ENCODE measurements at places on chromosomes 16 and 17.

- DNase-seq = no peak
Observed at GRCh38 chr17:57638284-57638683, 106.8 kb downstream of the CCDC182 start.

GRCh38 chr17:16506188-16506587, 14.2 kb upstream of the LRRC75A start:
- no peak for DNase-seq

- DNase-seq = no peak
Observed at GRCh38 chr16:89602273-89602951, 11.0 kb upstream of the DPEP1 start.

DNA sequence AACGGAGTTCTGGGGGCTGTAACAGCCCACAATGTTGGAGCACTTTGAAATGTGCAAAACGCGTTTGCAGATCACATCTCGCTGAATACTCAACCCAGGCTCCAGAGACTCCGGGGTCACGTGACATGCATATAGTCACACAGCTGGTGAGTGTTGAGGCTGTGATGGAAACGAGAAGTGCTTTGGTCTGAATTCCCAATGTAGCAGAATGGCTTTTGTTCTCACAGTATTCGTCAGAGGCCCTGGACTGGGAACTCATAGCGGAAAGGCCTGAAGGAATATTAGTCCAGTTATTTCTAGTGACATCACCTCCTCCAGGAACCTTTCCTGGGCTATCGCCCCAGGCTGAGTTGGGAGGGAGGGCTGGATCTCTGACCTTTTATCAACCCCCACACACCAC, 95.8 kb upstream of the CRHR1 start:
- DNase-seq = no peak

DNA sequence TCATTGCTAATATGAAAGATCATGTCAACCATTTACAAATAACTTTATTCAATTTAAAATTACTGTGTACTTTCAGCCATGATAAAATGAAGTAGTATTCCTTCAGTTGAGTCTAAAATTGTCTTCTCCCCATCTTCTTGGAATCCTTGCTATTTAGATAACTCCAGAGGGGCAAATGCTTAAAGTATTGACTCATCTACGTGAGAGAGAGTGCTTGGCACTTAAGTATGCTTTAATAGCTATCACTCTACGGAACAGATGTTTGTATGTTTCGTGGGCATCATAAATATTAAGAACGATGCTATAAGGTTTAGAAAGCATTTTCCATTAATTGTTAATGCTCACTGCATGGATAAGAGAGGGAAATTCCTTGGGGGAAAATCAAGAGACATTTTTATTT, 69.3 kb upstream of the MED13 start:
- no peak for DNase-seq

DNA sequence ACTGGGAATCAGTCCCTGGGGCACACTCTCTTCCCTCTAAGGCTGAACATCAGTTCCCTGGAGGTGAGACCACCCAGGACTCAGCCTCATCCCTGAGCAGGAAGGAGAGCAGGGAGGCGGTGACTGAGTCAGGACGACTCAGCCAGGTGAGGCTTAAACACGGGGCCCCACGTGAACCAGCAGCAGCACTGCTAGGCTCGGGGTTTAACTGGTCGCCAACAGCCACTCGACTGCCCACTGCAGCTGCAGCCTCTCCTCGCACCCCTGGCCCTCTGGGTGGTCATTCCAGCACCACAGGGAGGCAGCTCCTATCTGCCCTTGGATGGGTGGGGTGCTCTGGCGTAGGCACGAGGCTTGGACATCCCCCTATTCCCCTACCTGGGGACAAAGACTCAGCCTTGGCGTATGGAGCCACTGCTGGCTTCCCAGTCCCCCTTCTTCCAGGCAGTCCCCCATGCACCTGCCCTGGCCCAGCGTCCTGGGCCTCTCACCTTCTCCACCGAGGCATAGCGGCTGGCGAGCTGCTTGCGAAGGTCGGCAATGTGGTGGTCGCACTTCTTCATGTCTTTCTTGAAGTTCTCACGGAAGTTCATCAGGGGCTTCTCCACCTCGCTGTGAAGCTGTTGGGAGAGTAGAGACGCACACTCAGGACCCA, 21.2 kb upstream of the RCVRN start:
- DNase-seq = no peak

GRCh38 chr16:68358951-68359350, 48.1 kb downstream of the PRMT7 start:
- DNase-seq = no peak

DNA sequence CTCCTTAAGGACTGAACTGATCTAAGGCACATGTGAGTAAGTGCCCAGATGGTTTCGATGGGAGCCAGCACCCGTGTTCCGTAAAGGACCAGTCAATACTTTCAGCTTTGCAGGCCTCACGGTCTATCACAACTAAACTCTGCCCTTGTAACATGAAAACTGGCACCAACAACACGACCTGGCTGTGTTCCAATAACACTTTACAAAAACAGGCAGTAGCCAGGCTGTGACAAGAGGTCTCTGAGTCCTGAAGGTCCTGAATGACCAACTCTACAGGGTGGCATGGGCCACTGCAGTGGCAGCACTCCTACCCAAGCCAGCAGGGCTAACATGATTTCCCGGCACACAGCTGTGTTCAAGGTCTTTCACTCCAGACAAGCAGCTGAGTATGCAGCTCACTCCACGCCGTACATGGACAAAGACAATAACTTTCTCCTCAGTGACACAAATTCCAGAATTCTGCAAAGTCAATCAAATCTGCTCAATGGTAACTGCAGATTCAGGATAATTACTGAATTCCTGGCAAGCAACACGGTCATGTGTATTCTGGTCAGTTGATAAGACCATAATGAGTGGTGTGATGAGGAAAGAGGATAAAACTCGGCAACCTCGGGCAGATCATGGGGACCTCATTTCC, 15.3 kb downstream of the NPLOC4 start:
- no peak for DNase-seq

- DNase-seq = no peak
Observed at GRCh38 chr17:27442702-27443101, 13.5 kb upstream of the KSR1 start.

DNA sequence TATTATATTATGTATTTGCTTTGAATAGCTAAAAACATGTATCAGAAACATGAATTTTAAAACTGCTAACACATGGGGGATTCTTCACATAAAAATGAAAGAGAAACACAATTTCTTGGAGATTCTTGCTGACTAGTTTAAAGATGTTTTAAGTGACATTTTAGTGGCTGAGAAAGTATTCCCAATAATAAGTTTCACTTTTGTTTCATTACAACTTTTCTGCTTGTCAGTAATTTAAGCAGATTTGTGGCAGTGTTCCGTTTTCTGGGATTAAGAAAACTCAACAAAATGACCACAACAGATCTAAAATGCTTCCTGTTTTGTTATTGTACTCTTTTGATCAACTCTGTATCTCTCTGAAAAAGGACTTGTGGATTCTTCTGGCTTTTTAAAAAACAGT, 75.9 kb downstream of the NLK start:
- DNase-seq = no peak

DNA sequence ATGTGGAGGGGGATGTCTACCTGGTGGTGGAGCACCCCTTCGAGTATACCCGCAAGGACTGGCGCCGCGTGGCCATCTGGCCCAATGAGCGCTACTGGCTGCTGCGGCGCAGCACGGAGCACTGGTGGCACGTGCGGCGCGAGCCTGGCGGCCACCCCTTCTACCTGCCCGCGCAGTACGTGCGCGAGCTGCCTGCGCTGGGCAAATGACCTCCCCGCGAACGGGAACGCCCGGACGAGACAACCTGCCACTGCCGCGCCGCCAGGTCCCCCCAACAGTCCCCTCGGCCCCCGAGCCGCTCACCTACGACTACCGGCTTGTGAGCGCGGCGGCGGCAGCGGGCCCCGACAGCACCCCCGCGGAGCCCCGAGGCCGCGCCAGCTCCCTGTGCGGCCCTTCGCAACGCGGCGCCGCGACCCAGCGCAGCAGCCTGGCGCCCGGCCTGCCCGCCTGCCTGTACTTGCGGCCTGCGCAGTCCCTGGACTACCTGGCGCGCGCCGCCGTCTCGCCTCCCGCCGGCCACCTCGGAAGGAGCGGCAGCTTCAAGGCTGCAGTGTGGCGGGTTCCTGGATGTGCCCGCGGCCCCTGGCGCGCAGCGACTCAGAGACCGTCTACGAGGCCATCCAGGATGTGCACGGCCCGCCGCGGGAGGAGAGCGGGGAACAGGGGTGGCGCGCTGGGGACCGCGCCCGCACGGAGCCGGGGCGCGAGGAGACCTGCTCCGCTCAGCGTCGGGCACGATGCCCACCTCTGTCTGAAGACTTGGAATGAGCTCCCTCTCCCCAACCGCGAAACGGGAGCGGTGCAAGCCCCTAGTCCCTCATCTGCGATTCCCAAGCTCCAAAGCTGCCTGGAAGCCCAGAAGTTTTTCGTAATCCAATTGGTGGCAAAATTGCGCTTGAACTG, 48.7 kb upstream of the AMZ2 start:
- no peak for DNase-seq

- DNase-seq = no peak
Observed at GRCh38 chr16:74950511-74950910, 34.4 kb downstream of the WDR59 start.

DNA sequence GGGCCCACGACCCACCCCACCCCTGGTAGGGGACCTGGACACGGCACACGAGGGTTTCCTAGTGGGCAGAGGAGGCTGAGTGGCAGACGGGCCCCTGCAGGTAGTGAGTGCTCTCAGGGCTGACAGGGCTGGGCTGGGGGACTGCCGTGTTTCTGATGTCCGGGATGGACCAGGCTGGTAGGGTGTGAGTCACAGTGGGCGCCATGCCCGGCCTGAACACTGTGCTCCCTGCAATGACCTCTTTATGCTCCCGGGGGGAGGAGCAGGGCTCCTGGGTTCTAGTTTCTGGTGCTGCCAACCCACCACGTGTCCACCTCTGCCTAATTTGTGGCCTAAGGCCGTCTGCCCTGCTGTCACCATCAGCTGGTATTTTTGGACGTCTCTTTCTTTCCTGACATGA, 26.3 kb downstream of the ARHGAP23 start:
- DNase-seq = peak; percentile 82

GRCh38 chr17:73750975-73751374, 106.7 kb upstream of the SDK2 start:
- no peak for DNase-seq

- DNase-seq = peak; percentile 87
Observed at GRCh38 chr16:66502020-66502913, 47.7 kb downstream of the TK2 start.

- no peak for DNase-seq
Observed at GRCh38 chr16:27287051-27287811, 18.7 kb upstream of the NSMCE1 start.

- no peak for DNase-seq
Observed at GRCh38 chr16:8594149-8594666, 3.9 kb upstream of the TMEM114 start.

GRCh38 chr16:31216422-31217135, at the start of gene PYDC1:
PYDC1 (minus strand) TSS chr16:31217135; CDS start chr16:31217028, 107 bp downstream.
- no peak for DNase-seq

DNA sequence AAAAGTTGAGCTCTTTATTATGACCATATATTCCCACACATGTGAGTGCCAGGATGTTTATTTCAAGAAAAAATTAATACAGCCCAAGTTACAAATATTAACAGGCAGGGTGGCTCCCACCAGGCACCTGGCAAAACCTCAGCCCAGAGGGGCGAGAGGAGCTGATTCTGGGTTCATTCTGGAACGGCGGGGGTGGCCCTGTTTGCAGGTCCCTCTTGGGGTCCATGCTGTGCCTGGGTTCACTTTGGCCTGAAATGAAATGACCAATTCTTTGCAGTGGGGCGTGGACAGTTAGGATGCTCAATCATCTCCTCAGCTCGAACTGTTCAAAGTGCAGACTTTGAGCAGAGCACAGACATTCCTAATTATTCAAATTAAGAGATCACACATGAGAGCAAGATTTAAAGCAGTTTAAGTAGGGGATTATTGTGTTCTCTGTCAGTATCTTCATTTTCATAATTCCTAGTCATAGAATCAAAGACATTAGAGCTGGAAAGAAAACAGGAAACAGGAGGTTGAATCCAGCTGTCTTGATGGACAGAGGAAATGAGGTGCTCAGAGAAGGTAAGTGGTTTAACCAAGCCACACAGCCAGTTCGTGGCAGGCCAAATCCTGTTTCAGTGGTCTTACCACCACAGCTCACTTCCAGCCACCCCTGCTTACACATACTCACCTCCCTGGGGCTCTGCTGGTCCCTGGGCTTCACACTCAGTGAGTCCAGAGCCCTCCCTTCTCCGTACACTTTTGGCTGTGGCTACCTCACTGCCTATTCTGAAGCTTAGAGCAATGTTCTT, 363.9 kb upstream of the TNRC6C start:
- DNase-seq = peak; percentile 26

DNA sequence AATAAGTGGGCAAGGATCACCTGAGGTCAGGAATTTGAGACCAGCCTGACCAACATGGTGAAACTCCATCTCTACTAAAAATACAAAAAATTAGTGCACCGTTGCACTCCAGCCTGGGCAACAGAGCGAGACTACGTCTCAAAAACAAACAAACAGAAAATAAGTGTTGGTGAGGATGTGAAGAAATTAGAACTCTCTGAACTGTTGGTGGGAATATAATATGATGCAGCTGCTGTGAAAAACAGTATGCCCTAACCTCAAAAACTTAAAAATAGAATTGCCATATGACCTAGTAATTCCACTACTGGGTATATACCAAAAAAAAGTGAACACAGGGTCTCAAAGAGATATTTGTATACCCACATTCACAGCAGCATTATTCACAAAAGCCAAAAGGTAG, 26.1 kb downstream of the GLG1 start:
- no peak for DNase-seq

GRCh38 chr17:38663125-38663751, 11.5 kb downstream of the EPOP start:
- peak; percentile 82 for DNase-seq

DNA sequence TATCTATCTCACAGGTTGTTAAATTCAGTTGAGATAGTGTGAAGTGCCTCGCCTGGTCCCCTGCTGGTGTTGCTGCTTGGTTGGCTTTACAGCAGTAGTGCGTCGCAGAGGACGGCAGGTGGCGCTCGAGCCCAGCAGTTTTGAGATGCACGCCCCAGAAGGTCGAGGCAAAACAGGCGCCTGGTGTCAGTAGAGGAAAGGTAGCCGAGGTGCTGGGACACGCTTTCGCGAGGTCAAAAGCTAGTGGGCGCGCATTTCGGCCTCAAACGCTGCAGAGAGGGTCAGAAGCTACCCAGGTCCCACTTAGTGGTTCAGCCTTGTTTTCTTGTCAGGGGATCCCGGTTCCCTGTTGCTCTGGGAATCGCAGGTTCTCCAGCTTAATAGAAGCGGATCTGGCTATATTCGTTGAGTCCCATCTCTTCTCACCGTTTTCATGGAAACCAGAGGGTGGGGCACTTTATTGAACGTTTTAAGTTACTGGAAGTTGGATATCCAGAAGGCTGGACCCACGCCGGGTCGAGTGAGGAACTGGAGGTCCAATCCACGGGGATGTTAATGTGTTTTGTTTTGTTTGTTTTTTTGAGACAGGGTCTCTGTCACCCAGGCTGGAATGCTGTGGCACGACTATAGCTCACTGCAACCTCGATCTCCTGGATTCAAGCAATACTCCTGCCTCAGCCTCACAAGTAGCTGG, 10.3 kb upstream of the ZFP90 start:
- DNase-seq = peak; percentile 93

All from upper lobe of right lung (tissue), 1 donor.